ENCODE measurements at places on chromosomes 2 and 18.

GRCh38 chr2:203804764-203805485 is 62.6 kb upstream of the CTLA4 start:
- DNase-seq = no peak

- no peak for DNase-seq
These were observed 47.4 kb upstream of the RAPH1 start for GRCh38 chr2:203582468-203582867.

DNA sequence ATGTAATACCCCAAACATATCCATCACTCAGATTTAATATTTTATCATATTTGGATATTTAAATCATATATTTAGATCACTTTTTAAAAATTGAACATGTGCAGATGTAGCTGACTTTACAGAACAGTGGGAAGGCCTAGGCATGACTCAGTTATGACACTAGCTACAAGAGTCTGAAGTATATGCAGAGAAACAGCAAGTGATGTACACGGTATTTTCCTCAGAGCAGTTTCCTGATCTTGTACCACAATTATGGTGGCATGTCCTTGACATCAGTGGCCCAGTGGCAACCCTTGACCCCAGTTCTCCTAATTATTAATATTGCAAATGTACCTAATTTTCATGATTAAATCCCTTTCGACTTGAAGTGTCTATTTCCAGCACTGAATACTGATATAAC is 28.2 kb downstream of the CDKL4 start:
- DNase-seq = no peak

DNA sequence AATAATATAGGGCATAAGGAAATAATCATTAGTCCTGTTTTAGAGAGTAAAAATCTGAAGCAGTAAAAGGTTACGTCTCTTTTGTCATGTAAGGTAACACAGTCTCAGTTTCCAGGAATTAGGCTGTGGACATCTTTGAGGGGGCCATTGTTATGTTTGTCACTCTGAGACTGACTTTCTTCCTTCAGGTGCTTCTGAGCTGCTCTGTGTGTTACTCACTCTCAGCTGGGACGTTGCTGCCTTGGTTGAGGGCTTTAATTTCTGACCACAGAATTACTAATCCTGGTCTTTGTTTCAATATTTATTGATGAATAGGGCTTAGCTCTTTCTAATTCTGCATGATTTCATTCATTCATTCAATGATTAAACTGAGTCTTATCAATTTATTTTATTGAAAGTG is 55.9 kb upstream of the SLC38A11 start:
- DNase-seq = no peak

- DNase-seq = no peak
These were observed 90.3 kb downstream of the CLHC1 start for GRCh38 chr2:55141572-55142413.

- no peak for DNase-seq
These were observed 30.3 kb downstream of the C2orf42 start for GRCh38 chr2:70160545-70160944.

DNA sequence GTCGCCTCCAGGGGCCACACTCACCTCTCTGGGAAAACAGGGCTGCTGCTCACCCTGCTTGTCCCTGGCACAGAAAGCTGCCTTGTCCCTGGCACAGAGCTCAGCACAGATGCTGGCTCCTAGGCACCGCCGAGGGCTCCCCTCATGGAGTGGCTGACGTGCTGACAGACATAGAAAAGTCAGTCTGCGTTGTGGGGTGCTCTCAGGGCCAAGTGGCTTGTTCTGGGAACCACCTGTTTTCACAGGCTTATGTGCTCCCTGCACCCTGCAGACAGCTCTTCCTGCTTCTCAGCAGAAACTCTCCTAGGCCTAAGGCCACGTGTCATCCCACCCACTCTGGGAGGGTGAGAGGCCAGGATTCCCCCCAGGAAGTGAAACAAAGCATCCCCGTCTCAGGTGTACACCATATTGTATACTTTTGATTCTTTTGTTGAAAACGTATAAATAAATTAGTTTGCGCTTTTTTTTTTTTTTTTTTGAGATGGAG is 84.7 kb upstream of the TMEM200C start:
- no peak for DNase-seq

- DNase-seq = no peak
These were observed 54.7 kb upstream of the TGFA start for GRCh38 chr2:70608373-70608772.

DNA sequence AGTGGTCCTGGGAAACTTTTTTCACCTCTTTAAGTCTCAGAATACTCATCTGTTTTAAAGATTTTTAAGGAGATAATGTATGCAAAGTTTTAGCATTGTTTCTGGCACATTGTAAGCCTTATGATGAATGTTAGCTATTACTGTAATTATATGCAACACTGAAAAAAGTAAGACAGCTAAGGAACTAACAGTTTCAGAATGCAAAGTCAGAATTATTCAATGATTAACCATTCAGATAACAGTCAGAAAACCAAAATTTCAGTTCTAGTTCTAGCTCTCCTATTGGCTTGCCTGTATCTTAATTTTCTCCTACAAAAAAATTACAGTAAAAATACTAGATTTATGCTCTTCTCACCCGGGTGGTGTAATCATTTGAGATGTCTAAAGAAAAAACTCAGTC is 101.1 kb downstream of the SLC4A10 start:
- no peak for DNase-seq

GRCh38 chr2:11354363-11355154 is 10.1 kb upstream of the ROCK2 start:
- DNase-seq = no peak

GRCh38 chr2:119308793-119309330 is 57.8 kb downstream of the C2orf76 start:
- no peak for DNase-seq

DNA sequence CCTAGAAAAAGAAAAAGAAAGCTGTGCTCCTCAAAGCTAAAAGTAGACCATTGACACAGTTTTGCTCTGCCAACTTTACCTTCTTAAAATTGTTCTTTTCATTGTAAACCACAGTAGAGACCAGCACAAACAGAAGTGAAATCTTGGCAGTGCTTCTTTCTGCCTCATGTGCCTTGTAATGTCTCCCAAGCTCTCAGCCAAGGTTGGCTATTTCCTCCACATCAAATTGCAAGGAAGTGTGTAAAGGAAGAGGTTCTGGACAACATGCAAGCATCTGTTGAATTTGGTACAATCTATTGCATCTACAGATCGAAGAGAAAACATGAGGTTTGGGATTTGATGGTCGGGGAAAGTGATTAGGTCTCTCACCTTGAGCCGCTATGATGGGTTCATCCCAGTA is 83.3 kb upstream of the PNPT1 start:
- no peak for DNase-seq

GRCh38 chr2:41498781-41499180 is 549.0 kb upstream of the PKDCC start:
- no peak for DNase-seq

- no peak for DNase-seq
These were observed 49.9 kb downstream of the MYO1B start for GRCh38 chr2:191295088-191295487.

GRCh38 chr2:230790981-230791380 is 73.8 kb upstream of the ITM2C start:
- DNase-seq = no peak

DNA sequence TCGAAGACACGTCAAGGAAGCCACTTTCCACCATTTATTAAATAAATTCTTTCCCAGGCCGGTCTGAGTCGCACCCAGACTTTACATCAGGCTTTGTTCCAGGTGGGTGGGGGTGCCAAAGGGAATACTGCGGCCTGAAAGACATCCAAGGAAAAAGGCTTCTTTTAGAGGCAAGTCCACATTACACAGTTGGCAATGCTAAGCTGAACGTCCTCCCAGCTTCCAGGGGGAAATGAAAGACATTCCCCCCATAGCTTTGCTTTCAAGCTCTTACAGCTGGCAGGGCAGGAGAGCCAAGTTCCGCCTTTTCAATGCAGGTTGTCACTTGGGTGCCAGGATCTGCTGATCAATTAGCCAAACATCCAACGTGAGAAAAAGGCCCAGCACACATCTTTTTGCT is 36.5 kb upstream of the PTPN4 start:
- DNase-seq = no peak

- DNase-seq = no peak
These were observed 117.7 kb downstream of the GPD2 start for GRCh38 chr2:156553714-156554442.

GRCh38 chr2:70835643-70836042 is at the start of gene CD207:
Gene CD207, minus strand, starts transcription at chr2:70835816. Its CDS starts 40 bp downstream, at chr2:70835776.
- no peak for DNase-seq

DNA sequence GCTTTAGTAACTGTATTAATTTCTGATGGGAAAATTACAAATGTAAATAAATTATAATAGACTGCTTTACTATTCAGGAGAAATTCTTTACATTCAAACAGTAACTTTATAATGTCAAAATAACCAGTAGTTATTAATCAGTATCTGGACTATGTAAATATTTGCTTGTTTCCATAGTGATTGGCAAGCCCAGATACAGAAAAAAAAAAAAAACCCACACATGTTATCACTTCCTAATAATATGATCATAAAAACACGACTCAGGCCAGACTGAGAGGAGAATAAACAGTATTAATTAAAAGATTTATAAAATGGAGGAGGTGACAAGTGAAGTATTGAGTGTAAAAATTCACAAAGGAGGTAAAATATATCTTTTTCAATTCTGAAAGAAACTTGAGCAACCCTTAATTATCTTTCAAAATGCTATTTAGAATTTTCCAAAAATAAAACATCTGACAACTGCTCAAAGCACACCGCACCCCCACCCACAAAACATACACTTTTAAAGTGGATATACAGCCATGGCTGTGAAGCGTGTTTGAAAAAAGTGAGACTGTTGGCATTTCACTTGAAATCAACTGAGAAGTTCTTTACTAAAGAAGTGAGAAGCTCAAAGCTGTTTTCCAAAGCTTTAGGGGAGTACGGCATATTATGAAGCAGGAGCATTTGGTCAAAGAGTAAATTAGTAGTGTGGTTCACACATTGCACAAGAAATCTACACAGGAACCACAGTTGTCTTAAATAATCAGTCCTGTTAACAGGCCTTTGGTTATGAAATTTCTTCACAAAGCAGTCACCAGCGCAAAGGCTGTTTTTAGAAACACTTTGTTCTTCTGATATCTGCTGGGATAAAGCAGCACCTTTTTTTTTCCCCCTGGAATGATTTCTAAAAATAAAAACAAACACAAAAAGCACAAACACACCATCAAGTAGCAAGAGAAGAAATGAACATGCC is 475.8 kb downstream of the TXNL1 start:
- peak; percentile 52 for DNase-seq

DNA sequence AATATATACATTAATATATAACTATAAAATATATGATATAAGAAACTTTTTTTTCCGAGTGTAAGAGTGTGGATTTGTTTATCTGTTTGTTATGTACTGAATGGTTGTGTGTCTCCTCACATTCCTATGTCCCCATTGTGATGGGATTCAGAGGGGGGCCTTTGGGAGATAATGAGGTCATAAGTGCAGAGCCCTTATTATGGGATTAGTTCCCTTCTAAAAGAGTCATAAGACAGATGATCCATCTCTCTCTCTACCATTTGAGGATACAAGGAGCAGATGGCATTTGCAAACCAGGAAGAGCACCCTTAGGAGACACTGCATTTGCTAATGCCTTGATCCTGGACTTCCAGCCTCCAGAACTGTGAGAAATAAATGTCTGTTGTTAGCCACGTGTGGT is 30.3 kb upstream of the SAP130 start:
- no peak for DNase-seq

DNA sequence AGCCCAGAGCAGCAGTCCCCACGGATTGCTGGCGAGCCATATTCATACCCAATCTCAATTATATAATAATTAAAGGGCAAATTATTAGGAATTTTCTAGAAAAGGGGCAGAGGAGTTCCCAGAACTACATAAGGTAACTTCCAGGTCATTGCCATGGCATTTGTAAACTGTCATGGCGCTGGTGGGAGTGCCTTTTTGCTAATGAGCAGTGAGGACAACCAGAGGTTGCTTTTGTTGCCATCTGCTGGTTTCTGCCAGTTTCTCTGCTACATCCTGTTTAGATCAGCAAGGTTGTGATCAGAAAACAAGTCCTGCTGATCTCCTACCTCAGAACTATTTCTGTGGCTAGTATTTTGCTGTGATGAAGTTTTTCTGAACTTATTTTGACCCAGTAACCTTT is 159.8 kb upstream of the PIEZO2 start:
- no peak for DNase-seq

DNA sequence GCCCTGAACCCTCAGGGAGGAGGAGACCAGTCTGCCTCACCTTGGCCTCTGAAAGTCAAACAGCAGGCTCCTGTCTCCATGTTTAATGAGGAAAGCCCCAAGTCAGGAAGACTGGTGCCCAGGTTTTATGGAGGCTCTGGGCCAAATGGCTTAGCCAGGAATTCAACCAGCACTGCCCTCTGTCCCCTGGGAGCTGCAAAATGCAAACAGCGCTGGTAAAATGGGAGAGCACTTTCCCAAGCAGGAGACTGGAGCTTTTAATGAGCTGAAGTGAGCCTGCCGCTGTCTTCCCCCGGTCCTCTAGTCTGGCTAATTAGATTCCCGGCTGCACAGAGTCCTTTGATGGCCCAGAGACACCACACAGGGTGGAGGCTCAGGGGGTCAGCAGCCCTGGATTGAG is 276.0 kb upstream of the TRIB2 start:
- DNase-seq = no peak

DNA sequence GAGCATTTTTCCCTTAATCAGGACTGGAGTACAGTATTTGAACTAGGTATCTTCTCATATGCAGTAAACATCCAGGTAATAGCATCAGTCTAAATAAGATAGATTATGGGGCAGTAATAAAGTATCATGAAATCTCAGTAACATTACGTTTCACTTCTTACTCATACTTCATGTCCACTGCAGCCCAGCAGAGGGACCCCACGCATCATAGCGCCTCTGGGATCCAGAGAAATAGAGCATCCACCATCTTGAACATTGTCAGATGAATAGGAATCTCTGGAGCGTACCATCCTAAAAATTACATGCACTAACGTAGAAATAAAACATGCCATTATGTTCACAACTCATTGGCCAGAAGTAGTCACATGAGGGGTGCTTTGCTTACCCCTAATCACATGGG is 499.0 kb downstream of the CPS1 start:
- DNase-seq = no peak

DNA sequence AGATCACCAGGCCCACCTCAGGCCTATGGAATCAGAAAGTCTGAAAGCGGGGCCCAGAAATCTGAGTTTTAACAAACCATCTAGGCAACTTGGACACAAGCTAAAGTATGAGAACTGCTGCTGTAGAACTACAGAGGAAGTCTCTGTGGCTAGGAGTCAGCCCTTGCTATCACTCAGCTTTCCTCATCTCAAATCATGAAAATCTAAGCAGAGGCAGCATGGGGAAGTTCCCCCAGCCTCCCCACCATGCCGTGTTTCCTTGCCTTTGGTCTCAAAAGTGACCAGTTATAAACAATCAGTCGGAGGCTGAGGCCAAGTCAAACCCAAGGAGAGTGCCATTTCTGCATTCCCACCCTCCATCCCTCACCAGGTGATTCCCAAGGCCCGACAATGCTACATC is 404.7 kb downstream of the BCL11A start:
- no peak for DNase-seq

DNA sequence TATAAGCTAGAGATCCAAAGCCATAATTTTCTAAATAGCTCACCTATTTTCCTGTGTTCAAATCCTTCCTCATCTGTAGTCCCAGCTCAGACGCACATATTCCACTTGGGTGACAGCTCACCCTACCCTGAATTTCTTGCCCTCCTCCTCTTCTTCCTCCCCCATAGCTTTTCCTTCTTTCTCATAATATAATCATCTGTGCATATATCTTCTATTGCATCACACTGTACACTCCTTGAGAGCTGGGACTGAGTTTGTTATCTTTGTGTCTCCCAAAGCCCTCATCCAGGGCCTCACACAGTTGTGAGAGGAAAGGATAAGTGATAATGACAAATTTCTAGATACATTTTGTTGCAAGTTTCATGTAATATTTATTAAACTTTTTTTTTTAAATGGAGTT is 55.9 kb upstream of the RTN4 start:
- DNase-seq = no peak
